Stimulated activated CD4-positive, alpha-beta T cell treated with anti-CD3 and anti-CD28 coated beads, Interleukin-4, amount 100 ng/mL, for 24 hours (primary cell): ENCODE measurements at places on chromosomes 1 and 21.

- peak; percentile 38 for DNase-seq
These were observed 12.9 kb upstream of the IL19 start for GRCh38 chr1:206757524-206758266.

- no peak for DNase-seq
These were observed 12.1 kb downstream of the EPHA10 start for GRCh38 chr1:37752583-37753471.

GRCh38 chr1:167209044-167209443 lies 11.6 kb upstream of the POU2F1 start:
- no peak for DNase-seq

- DNase-seq: no peak
These were observed 39.3 kb upstream of the C1orf198 start for GRCh38 chr1:230907472-230908205.

GRCh38 chr1:191432817-191433216 lies 725.4 kb upstream of the RGS18 start:
- no peak for DNase-seq

GRCh38 chr1:172698224-172698623 lies 39.3 kb downstream of the FASLG start:
- DNase-seq: peak; percentile 18

DNA sequence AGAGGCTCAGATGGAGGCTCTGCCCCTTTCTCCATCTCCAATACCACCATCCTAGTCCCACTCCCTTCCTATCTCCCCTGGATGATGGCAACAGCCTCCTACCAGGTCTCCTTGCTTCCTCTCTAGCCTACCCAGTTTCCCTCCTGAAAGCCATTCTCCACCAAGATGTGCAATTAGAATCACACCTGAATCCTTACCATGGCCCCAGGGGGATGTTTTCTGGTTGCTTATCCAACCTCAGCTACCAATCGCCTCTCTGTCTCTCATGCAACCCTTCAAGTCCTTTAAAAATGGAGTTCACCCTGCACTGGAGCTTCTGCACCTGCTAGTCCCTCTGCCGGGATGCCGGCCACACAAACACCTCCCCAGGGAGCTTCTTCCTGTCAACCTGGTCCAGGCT lies 2.9 kb downstream of the RCAN1 start:
- no peak for DNase-seq

DNA sequence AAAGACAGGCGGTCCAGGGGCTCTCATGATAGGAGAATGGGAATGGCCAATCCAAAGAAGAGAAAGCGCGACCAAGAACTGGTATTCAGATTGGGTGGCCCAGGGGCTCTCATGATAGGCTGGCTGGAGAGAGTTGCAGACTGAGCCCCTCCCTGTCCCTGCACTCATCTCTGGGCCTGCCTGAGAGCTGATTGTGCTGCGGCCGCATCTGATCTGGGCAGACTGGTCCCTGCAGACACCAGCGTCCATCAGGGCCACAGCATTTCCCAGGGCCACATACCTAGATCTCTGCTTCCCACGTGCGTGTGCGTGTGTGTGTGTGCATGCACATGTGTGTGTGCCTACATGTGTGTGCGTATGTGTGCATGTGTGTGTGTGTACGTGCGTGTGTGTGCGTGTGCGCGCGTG lies 30.4 kb upstream of the MAN1C1 start:
- no peak for DNase-seq

DNA sequence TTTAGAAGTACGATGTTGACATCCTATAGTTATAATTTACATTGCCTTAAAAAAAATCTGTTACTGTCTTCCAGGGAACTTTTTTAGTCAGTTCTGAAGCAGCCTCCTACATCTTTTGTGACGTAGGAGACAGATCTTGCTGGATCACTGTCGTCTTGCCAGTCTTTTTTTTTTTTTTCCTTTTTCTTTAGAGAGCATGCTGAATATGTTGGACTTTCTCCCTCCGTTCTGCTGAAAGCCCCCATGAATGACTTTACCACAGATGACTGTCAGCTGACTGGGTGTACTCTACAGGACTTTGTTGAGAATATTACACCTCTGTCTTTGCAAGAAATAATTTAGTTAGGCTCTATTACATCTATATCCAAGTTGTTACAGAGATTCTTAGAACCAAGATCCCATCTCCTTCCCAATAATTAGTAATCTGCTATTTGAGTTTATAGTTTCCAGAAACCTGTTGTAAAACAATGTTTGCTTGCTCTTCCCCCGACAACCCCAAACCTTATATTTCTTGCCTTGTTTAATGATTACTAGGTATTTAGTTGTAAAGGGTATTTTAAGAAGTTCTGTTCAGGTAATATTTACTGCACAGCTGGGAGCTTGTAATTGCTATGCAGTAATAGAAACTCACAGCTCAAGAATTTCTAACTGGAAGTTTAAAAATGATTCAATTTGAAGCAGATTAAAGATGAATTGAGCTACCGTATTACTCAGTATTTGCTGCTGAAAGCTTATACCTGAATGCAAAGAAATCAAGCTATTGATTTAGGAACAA lies 61.8 kb downstream of the RASAL2 start:
- no peak for DNase-seq
